ENCODE measurements at places on chromosomes 6 and 20. TPM values are rescaled to one million over a fixed set of nuclear protein-coding genes. Genes with fewer than 3 reads are reported as not detected.

Gene BPIFB2
- not detected for total RNA-seq

Gene SIGLEC1
- 8.8 TPM for total RNA-seq

GRCh38 chr20:3663031-3663701 lies at the start of gene GFRA4:
GFRA4 (minus strand) TSS chr20:3663399; CDS start chr20:3663399, 0 bp downstream.
- no peak for DNase-seq
- no peak within 1 kb of the TSS for H3K27ac ChIP-seq
- H3K4me3 ChIP-seq, result no peak within 1 kb of the TSS
- no peaks in the 10 kb centered on the region for H3K27me3 ChIP-seq
- H3K36me3 ChIP-seq, result no peaks in the 10 kb centered on the region

Gene IL17A
- total RNA-seq, result not detected

DNA sequence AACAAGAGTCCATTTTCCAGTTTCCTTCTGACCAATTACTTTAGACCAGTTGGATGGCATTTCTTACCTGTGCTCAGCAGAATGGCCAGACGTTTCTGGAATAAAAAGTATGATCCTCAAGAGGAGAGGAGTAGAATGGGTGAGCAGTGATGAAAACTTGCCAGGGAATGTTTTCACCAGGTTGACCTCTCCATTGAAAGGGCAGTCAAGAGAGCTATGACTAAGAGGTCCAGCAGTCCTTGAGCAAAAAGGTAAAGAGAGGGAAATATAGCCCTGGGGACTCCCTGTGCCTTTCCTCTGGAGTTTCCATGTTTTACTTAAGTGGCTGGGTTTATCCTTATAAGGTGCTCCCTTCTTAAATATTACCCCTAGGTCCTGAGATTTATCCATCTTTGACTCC lies 210.9 kb downstream of the TBX18 start:
- no peak overlapping the region for H3K27ac ChIP-seq
- no peaks in the 10 kb centered on the region for H3K27me3 ChIP-seq
- H3K4me1 ChIP-seq, result no peaks in the 10 kb centered on the region
- no peaks in the 10 kb centered on the region for H3K36me3 ChIP-seq

Data from vagina (tissue), 2 donors.